ENCODE measurements at places on chromosomes 2 and 18.

GRCh38 chr2:7691961-7692656 lies 774.9 kb downstream of the RNF144A start:
- DNase-seq, result no peak

- DNase-seq, result no peak
Measured at GRCh38 chr2:8132351-8132831, 549.5 kb upstream of the ID2 start.

DNA sequence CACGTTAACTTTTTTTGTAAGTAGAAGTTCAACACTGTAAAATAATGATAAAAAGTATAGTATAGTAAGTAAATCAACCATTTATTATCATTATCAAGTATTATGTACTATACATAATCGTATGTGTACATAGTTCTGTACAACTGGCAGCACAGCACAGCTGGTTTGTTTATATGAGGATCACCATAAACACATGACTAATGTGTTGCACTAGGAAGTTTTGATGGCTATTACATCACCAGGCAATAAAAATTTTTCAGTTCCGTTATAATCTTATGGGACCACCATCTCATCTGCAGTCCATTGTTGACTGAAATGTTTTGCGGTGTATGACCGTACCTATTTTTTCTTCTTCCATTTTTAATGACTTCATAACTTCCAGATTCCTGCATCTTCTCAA lies 39.2 kb upstream of the ZNF385B start:
- no peak for DNase-seq

GRCh38 chr2:204207866-204208265 lies 271.3 kb downstream of the ICOS start:
- DNase-seq, result no peak

DNA sequence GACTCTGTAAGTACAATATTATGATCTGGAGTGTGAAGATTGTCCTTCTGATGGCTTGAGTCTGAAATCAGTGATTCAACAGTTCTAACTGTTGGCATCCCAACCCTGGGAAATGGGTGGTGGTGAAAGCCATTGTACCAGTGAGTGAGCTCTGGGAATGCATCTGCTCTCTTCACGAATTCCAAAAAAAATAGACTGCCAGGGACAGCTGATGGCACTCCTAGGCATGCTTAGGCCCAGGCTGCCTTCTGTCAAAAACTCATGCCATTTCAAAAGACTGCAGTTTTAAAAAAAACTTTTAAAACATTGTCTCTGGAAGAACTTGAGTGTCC lies 20.3 kb downstream of the OXER1 start:
- no peak for DNase-seq

DNA sequence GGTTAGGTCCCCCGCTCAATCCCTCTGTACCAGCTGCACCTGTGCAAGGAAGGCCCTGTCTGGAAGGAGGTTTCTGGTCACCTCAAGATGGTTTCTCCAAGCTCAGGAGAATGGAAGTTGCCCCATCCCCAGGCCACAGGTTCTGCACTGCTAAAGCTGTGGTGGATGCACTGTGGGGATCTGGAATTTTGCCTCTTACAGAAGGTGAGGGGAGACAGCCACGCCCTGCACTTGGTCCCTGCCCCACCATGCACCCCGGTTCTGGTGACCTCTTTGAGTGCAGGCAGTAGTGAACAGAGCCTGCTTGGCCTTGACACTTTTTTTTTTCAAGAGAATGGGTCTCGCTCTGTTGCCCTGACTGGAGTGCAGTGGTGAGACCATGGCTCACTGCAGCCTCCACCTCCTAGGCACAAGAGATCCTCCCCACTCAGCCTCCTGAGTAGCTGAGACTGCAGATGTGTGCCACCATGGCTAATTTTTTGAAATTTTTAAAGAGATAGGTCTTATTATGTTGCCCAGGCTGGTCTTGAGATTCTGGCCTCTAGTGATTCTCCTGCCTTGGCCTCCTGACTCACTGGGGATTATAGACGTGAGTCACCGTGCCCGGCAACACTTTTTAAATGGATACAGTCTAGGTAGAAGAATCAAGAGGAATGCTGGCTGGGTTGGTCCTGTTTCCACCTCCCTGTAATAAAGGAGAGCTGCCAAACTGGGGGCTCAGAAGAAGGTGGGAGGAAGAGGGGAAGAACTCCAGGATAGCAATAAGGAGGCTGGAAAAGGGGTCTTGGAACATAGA lies 5.8 kb upstream of the NT5DC4 start:
- no peak for DNase-seq

DNA sequence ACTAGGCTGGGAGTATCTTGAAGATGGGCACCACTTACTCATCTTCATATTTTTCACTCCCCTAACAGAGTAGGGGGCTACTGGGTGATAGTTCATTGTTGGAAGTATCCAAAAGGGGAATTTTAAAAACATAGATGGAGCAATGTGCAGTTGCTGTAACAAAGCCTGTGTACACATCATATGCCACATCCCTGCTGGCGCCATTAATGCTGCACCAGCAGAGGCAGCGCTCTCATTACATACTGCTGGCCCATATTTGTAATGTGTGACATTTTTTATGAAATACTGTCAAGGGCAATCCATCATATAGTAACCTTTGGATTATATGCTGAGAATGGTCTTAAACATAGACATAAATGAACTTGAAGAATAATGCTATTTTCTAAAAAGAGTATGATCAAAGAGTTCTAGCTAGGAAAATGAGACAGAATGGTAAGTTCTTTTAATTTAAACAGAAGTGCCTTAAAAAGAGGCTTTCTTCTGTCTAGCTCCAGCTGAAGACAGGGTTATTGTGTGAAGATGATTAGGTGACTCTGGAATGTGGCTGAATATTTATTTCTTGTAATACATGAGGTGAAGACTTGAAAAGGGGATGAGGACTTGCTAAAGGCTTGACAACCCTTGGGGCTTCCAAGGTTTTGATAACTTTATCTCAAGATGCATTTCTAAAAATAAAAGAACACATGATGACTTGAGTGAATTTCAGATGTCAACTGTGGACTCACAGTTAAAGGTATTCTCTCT lies 2.4 kb upstream of the TMEM178A start:
- DNase-seq, result no peak

DNA sequence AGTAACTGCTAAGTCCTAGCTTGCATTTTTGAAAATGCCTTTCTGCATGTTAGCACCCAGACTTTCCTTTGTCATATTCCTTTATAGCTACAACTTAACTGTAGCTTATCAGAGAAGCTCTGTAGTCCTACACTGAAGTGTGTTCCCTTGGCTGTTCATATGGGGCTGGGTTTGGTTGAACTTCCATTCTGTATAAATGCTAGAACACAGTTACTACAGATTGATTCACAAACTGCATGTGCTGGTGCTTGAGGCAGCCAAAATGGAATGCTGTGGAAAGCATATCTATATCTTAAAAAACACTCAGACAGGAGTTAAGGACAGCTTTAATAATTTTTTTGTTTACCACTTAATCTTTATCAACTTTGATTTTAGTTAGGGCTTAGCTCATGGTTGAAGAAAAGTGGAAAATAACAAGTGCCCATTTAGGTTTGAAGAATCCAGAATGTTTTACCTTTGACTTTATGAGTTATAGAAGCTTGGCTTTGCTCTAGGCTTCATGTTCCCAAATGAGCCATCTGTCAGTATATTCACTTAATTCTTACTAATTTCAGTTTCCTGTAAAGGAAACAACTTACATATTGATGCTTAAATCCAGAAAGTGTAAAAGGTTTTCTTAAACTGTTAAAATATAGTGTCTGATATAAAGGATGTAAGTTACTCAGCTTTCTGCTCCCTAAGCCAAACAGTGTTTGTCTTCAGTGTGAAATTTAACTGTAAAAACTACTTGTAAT lies 148.9 kb downstream of the AGPS start:
- DNase-seq, result no peak

GRCh38 chr18:48049757-48050156 lies 119.3 kb upstream of the SMAD2 start:
- no peak for DNase-seq

GRCh38 chr2:10079266-10079869 lies 843 bp downstream of the CYS1 start:
- peak; percentile 15 for DNase-seq

- DNase-seq, result no peak
Measured at GRCh38 chr2:98422449-98422848, 22.2 kb upstream of the INPP4A start.
